ENCODE measurements at places on chromosomes 4 and X.

- DNase-seq = no peak
These were observed 13.2 kb upstream of the PCDH18 start for GRCh38 chr4:137545461-137545861.

- no peak for DNase-seq
These were observed 7.7 kb downstream of the SCML1 start for GRCh38 chrX:17744896-17745523.

GRCh38 chrX:49879656-49880277 lies 483 bp downstream of the USP27X start:
- no peak for DNase-seq

- no peak for DNase-seq
These were observed 98.8 kb downstream of the ELOVL6 start for GRCh38 chr4:110099638-110100037.

- DNase-seq = no peak
These were observed 90.0 kb upstream of the AFAP1 start for GRCh38 chr4:8029689-8030088.

GRCh38 chr4:53855581-53856250 lies 208.7 kb downstream of the CHIC2 start:
- no peak for DNase-seq

GRCh38 chr4:1576961-1577821 lies 106.9 kb downstream of the FAM53A start:
- DNase-seq = no peak

DNA sequence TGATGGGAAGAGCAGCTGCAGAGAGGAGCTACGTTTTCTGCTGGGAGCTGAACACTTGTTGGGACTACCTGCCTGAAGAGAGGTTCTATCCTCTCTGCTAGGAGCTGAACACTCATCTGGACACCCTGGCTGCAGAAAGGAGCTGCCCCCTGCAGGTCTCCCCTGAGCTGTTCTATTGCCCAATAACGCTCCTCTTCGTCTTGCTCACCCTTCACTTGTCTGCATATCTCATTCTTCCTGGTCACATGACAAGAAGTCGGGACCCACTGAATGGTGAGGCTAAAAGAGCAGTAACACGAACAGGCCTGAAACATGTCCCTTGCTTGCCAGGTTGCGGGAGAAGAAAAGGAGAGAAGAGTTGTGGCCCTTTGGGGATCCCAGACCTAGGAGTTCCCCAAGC lies 27.8 kb downstream of the NAA11 start:
- no peak for DNase-seq

GRCh38 chr4:98939438-98939837 lies 10.5 kb upstream of the EIF4E start:
- DNase-seq = no peak

DNA sequence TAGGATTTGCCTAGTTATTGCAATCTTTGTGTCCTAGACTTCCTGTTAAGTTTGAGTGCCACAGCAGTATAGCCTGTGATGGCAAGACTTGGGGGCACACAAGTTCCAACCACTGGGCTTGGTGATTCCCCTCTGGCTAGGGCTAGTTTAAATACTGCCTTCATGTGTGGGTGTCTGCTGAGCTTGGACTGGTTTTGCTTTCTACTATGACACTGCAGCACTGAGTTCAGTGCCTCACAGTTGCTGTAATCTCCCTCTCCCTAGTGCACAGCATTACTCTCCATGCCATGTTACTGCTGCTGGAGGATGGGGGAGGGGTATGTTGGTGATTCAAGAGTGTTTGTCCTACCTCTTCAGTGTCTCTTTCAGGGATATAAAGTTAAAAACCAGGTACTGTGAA lies 379.6 kb downstream of the IL15 start:
- DNase-seq = no peak

DNA sequence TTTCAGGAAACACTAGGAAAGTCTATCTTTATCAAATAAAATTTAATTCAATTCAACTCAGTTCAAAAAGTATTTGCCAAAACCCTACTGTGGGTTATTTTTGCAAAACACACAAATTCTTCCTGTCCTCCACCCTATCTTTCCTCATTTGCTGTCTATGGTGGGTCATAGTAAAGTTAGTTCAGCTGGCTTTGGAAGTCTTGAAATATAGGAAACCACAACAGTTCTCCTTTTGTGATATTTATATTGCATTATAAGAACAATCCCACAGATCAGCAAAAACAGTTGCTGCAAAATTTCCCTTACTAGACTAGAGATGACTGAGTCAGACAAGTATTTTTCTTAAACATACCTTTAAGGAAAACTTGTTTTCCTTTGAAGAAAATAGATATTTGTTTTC lies 22.2 kb downstream of the CYBB start:
- DNase-seq = no peak

- DNase-seq = no peak
These were observed 86.9 kb downstream of the EGF start for GRCh38 chr4:109999585-109999912.

- DNase-seq = no peak
These were observed 25.1 kb upstream of the SH3RF1 start for GRCh38 chr4:169295822-169296221.

GRCh38 chr4:176566769-176567168 lies 226.0 kb downstream of the VEGFC start:
- DNase-seq = no peak

DNA sequence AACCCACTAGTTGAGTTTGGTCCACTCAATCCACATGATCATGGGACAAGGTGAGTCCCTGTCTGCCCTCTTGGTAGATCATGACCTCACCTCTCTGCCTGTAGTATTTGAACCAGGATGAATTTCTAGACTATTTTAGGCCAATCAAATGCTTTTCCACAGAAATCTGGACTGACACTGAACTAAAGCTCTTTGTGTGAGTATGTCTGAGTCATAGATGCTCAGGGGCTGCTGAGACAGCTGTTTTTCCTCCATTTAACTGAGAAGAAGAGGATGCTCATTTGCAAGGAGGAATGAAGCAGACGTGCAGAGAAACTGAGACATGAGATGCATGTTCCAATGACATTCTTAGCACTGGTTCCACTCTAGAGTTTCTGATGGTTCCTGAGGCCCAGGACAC lies 77.3 kb upstream of the TMEM47 start:
- no peak for DNase-seq

GRCh38 chr4:54572152-54572542 lies 85.6 kb upstream of the KIT start:
- DNase-seq = no peak

DNA sequence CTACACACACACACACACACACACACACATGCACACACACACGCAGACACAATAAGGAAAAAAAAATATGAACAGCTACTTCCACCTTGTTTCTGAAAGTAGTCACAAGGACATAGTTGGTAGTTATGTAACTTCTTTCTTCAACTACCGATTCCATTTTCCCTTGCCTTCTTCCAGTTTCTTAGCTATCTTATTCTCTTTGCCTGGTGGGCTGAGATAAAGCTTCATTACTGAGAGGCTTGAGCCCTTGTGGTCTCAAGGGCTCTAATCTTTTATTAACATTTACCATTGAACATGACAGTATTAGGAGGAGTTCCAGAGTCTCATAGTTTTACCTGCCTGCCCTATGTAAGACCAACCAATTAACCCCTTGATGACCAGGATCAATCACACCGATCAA lies 8.9 kb upstream of the SMIM10 start:
- DNase-seq = no peak

GRCh38 chr4:73836373-73837279 lies at the start of gene CXCL6:
Gene CXCL6, plus strand, starts transcription at chr4:73836678. Its CDS starts 73 bp downstream, at chr4:73836751.
- DNase-seq = no peak

GRCh38 chrX:43953218-43953617 lies 20.0 kb downstream of the NDP start:
- DNase-seq = no peak

GRCh38 chr4:81498551-81499099 lies 26.9 kb upstream of the RASGEF1B start:
- DNase-seq = no peak

DNA sequence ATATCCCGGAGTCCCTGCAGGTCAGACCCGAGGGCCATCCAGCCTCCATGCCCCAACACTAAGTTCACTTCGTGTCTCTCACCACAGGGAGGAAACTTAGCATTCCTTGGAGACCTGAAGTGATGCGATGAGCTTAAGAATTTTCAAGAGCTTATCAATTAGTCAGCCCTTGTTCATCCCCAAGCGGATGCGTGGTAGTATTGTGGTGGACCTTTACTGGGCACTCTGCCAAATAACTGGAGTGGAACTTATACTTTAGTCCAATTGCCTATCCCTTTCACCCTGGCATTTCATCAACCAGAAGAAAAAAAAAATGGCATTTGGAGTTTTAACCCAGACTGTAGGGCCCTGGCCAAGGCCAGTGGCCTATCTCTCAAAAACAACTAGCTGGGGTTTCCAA lies 137.1 kb downstream of the RELL1 start:
- no peak for DNase-seq

DNA sequence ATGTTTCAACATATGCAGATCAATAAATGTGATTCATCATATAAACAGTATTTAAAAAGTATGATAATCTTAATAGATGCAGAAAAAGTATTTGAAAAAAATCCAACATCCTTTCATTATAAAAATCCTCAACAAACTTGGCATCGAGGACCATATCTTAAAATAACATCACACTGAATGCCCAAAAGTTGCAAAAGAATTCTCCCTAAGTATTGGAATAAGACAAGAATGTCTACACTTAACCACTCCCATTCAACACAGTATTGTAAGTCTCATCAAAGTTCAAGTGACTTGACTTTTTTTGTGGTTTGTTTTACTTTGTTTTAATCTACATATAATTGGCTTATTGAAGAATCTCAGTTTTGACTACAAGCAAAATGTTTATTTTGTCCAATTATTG lies 779.0 kb upstream of the SLIT2 start:
- DNase-seq = no peak

DNA sequence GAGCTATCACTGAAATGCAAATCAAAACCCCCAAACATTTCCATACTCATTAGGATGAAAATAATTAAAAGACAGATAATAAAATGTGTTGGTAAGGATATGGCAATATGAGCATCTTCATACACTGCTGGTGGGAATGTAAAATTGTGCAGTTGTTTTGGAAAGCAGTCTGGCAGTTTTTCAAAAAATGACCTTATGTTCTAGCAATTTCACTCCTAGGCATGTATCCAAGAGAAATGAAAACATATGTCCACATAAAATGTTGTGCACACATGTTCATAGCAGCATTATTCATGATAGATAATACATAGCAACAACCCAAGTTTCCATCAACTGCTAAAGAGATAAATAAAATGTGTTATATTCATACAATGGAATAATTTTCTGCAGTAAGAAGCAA lies 14.8 kb upstream of the GPRASP2 start:
- DNase-seq = no peak

DNA sequence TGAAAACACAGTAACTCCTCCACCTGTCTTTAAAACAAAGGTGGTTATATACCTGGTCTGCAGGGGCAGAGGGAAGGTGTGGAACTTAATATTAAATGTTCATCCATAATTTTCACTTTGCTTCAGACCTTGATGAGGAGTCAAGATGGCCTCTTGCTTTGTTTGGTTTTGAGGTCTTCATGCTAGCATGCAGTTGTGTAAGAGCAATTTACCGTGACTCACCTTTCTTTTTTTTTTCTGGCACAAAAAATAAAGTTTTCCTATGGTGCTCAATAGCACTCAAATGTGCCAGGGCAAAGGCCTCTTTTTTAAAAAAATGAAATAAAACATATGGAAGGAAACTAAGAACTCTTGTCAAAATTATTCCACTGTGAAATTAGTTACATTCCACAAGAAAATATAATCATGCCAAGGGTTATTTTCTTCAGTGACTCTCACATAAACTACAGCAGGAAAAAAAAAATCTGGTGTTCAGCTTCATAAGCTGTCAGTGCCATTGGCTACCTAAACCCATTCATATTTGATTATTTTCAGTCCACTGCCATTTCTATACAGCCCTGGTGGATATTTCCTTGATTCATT lies 128.2 kb downstream of the SLC7A11 start:
- no peak for DNase-seq

GRCh38 chr4:54898656-54899340 lies 226.6 kb downstream of the KDR start:
- DNase-seq = no peak

DNA sequence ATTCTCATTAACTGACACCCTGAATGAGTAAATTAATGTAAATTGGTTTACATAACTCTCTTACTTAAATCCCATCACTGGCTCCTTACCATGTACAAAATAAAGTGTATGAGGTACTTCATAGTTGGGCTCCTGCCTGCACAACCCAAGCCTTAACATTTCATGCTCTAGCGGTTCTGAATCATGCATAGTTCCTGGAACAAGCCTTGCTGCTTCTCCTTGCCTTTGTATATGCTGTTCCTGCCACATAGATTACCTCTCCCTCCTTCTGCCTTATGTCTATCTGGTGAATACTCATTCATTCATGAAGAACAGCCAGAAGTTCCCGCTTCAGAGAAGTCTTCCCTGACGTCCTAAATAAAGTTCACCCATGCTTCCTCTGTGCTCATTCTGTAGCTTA lies 594.7 kb downstream of the SMARCA1 start:
- DNase-seq = no peak

GRCh38 chr4:14857475-14857874 lies 144.8 kb upstream of the CPEB2 start:
- no peak for DNase-seq

DNA sequence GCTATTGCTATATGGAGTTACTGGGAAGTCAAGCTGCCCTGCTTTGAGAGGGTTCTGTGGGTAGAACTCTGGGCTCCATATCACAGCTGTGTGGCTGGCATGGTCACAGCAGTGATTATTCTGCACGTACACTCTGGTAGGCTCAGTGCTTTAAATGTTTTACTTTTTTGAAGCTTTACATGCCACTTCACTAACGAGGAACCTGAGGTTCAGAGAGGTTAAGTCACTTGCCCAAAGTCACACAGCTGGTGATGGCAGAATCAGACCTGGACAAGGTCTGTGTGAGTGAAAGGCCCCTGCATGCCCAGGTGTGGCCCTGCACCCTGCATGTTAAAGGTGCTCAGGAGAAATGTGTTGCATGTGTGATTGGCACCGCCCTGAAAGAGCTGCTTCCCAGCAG lies 24.5 kb downstream of the EVC start:
- no peak for DNase-seq

DNA sequence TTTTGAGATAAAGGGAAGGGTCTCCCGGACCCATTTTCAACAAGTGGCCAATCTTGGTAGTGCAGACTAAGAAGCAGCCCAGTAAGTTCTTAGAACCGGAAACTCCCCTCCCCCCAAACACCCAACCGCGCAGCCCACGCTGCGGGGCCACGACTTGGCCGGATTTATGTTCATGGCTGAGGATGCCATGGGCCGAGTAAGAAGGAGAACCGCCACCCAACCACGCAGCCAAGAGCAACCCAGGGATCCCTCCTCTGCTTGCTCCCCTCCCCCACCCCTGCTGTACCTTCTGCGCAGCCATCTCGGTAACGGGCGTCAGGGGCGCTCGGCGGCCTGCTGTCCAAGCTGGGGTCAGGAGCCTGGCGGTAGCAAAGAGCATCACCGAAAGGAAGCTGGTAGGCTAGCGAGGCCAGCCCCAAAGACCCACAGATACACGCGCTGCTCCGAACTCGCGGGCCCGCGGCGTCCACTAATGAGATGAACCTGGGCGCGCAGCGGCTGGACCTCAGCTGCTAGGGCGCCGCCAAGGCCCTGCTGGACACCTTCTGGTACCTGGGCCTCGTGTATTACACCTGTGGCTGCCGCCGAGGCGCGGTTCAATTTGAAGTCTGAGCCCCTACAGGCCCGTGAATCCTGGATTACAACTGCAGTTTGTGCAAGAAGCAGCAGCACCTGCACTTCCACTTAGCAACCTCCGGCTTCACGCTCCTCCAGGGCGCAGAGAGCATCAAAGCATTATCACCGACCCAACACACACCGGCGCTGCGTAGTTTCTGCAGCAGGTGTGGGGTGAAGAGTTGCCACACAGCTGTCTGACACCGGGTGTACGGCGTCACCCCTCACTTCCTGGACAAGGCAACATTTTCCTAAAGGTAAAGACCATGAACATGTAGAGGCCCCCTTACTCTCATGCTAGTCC lies 63.4 kb downstream of the NUDT10 start:
- DNase-seq = peak; percentile 31
